ENCODE measurements at places on chromosomes 11 and 22. TPM values are rescaled to one million over a fixed set of nuclear protein-coding genes. Genes with fewer than 3 reads are reported as not detected.
A peak's percentile ranks its signal among the peaks of the same experiment; 100 is the strongest.

The OR5A1 gene
- not detected for total RNA-seq

- no peak for DNase-seq
Observed at GRCh38 chr11:126800009-126800408, 200.6 kb downstream of the KIRREL3 start.

GRCh38 chr11:68303083-68303482 lies 9.3 kb upstream of the LRP5 start:
- no peak for DNase-seq

- DNase-seq = no peak
Observed at GRCh38 chr11:72426103-72426757, 8.1 kb downstream of the CLPB start.

The PDGFD gene
- not detected for total RNA-seq

DNA sequence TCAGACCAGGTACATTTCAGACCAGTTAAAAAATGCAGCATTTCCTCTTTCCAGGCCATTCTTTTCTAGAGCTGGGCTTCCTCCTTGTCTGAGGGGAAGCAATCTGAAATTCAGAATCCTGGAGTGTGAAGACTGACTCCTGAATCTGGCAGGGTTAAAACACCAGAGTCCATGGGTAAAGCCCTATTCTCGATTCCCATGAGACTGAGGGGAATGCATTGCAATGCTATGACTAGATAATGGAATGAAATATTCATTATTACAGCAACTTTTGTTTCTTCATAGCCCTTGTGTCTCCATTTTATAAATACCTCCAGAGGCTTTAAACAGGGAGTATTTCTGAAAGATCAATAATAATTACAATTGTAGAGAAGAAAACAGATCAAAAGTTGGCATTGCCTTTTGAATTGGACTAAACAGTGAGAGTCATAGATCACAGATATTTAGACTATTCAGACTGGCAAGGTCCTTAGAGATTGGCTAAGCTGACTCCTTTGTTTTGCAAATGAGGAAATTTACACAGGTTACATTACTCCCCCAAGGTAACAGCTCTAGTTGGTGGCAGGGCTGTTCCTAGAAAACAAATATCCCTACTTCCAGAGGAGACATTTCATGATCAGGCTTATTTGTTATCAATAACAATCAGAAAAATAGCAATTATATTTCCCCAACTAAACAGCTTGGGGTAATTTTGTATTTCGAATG lies 632.6 kb upstream of the KIRREL3 start:
- no peak for DNase-seq

The EFEMP2 gene
- 9.0 TPM for total RNA-seq

The RASSF10 gene
- not detected for total RNA-seq

DNA sequence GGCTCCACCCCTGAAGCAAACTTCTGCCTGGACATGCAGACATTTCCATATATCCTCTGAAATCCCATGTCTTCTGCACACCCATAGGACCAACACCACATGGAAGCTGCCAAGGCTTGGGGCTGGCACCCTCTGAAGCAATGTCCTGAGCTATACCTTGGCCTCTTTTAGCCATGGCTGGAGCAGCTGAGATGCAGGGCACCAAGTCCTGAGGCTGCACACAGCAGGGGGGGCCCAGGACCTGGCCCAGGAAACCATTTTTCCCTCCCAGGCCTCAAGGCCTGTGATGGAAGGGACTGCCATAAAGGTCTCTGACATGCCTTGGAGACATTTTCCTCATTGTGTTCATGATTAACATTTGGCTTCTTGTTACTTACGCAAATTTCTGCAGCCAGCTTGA lies 34.5 kb downstream of the SYT9 start:
- DNase-seq = no peak

The RHOD gene
- total RNA-seq = not detected

- peak; percentile 38 for DNase-seq
Observed at GRCh38 chr11:61955422-61956135, 5.4 kb downstream of the BEST1 start.

GRCh38 chr11:36724742-36725385 lies 126.8 kb upstream of the RAG2 start:
- DNase-seq = no peak

GRCh38 chr22:27422442-27422841 lies 379.1 kb downstream of the MN1 start:
- no peak for DNase-seq

The KRTAP5-10 gene
- total RNA-seq = not detected

The OR51B5 gene
- not detected for total RNA-seq

GRCh38 chr11:5200582-5200981 lies at the start of gene OR51V1:
Gene OR51V1, minus strand, starts transcription at chr11:5200682. Its CDS starts 0 bp downstream, at chr11:5200682.
- no peak for DNase-seq

The PYGM gene
- 4.3 TPM for total RNA-seq

The DGCR6 gene
- 1.2 TPM for total RNA-seq
